ENCODE measurements at places on chromosomes 6 and 20. TPM values are rescaled to one million over a fixed set of nuclear protein-coding genes. Genes with fewer than 3 reads are reported as not detected.

- DNase-seq, result no peak
Measured at GRCh38 chr6:116876635-116877611, at the start of gene RFX6. TSS of gene RFX6 (plus strand) at chr6:116877242. CDS start at chr6:116877276, 34 bp downstream.

DNA sequence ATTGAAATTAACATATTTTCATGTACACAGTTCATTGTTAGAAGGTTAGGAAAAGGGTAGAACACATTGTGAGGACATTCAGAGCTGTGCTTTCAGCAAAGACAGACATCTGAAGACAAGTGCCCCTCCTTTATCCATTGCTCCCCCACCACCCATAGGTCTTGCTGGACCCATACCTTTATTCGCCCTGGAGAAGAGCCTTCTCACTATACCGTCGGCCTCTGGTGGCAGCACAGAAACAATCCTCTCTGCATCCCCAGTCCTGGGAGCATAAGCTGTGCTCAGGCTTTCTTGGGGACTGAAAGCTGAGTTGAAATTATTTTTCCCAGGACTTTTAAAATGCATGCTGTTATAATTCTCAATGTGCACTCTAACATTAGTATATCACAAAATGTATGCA, 372.3 kb downstream of the EPHA7 start:
- DNase-seq, result no peak

The VPS52 gene
- 30.2 TPM for total RNA-seq

- DNase-seq, result no peak
Measured at GRCh38 chr6:165895421-165896165, 232.6 kb upstream of the PDE10A start.

- DNase-seq, result no peak
Measured at GRCh38 chr20:46034039-46034438, 5.0 kb downstream of the SLC12A5 start.

The SLC35D3 gene
- not detected for total RNA-seq

DNA sequence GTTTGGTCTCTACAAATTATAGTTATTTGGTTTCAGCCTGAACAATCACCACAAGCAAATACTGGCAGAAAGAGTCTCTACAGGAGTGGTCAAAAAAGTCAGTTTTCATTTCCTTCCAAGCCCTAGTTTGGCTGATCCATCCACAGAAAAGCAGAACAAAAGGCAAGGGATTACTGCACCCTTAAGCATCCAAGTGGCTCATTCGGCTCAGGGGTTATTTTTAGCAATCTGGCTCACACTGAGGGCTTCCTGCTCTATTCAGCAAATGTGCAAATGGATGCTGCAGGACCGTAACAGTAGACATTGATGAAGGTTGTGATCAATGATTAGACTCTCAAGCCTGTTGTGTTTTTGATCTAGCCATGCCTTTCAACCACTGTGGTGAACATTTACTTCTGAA, 62.2 kb upstream of the FABP7 start:
- no peak for DNase-seq

The ZNF165 gene
- total RNA-seq, result 0.53 TPM

DNA sequence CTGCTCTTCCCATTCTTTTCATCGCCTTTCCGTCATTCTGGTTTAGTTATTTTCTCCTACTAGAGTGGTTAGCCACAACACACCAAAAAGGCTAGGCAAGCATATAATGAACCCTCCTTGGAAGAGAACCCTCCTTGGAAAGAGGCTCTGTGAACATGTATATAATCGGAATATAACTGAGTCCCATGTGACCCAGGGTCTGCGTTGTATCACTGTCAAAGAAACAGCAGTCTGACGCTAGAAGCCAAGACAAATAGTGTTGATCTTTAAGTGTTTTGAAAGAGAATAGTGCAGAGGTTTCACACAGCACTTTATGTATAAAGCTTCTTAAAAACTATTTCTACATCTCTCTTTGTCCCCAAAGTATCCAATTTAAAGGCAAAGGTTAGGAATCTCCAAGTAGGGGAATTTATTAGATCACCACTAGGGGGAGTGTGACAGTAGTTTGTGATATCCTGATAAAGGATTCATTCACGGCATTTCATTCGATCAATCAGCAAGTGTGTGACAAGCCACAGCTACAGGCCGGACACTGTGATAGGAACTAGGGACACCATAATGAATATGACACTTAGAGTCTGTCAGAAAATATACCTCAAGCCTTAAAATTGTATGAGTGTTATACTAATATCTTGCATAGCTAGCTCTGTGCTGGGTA, 395.3 kb downstream of the CD109 start:
- no peak for DNase-seq

DNA sequence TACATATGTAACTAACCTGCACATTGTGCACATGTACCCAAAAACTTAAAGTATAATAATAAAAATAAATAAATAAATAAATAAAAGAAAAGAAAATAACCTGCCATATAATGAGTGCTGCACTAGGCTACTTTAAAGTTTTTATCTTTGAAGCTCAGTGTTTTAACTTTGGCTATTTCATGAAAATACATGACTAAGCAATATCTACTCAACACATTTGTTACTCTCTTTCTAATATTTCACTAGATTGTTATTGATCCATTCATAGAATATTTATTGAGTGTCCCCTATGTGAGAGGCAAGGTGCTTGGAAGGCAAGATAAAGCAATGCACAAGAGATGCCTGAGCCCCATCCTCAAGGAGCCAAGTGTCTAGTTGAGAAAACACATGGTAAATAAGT, 221.7 kb downstream of the SLC35F1 start:
- DNase-seq, result no peak

GRCh38 chr20:59231124-59231804, 67.6 kb downstream of the ZNF831 start:
- no peak for DNase-seq

The SNAP25 gene
- not detected for total RNA-seq

DNA sequence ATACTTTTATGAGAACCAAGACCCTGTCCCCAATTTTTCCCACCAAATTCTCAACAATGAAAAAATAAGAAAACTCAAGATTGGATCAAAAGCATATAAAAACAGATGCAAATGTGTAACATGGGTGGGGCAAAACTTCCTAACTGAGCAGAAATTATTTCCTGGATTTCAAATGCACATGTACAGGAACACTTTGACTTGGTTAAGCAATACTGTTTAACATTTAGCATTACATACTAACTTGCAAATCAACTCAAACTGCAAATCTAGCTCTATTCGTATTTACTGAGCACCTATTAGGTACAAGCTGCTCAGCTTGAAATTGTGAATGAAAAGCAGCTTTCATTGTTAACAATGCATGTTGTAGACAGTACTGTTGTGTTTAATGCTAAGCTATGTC, 40.2 kb downstream of the BMP5 start:
- DNase-seq, result no peak

- no peak for DNase-seq
Measured at GRCh38 chr20:63185215-63185796, 30.6 kb downstream of the YTHDF1 start.

GRCh38 chr6:53161481-53162009, 12.9 kb upstream of the GCM1 start:
- no peak for DNase-seq

- DNase-seq, result no peak
Measured at GRCh38 chr20:53069132-53069531, 97.0 kb downstream of the TSHZ2 start.

The PLN gene
- 0.18 TPM for total RNA-seq

The FILIP1 gene
- 1.1 TPM for total RNA-seq

The RAET1L gene
- total RNA-seq, result not detected

DNA sequence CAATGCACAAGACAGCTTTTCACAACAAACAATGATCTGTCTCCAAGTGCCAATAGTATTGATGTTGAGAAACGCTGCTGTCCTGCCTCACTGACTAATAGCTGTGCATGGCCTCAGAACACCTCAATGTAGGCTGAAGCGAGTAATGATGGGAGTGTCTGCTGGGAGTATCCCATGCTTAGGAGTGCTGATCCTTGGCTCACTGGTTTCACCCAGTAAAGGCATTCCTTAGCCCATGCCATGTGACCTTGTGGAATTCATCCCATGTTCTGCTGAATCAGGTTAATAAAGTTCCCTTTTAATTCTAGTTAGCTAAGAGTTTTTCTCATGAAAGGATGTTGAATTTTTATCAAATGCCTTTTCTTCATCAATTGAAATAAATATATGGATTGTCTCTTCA, 3.8 kb upstream of the WFDC12 start:
- no peak for DNase-seq

- DNase-seq, result no peak
Measured at GRCh38 chr6:90008908-90009501, 114.7 kb downstream of the GJA10 start.

- DNase-seq, result no peak
Measured at GRCh38 chr6:47663462-47664216, 34.7 kb upstream of the ADGRF4 start.

GRCh38 chr20:2657241-2657640, 4.8 kb downstream of the NOP56 start:
- DNase-seq, result no peak

- DNase-seq, result no peak
Measured at GRCh38 chr6:127483399-127484055, 24.3 kb upstream of the KIAA0408 start.

Measured in left lobe of liver (tissue), 2 donors.